ENCODE measurements at places on chromosomes 7 and 10.

GRCh38 chr10:128398999-128399398 is 272.8 kb upstream of the MKI67 start:
- no peak for DNase-seq

DNA sequence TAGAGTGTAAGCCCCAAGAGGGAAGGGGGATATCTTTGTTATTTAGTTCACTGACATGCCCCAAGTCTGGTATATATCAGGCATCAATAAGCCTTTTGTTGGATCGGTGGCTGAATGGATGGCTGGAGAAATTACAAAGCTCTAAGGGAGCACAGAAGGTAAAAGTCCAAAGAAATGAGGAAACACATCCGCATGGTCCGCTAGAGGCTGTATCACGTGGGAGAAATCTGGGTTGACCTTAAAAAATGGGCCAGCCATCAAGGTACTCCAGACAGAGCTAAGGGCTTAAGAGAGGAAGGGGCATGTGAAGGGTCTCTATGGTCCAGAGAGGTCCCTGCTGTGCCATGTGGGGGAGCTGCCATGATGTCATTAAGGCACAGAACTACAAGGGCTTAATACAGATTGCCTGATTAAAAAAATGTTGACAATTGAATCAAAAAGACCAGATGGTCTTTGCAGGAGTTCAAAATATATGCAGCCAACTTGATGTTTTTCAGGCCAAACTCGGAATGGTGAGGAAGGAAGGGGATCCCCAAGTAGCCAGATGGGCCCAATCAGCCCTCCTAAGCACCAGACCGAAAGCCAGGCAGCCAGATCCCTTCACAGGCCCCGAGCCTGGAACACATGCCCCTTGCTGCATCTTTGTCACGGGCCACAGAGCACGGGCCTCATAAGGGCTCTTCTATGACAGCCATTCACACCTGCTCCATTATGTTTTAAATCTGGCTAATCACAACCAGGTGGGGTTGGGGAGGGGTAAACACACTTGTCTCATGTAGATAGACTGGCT is 31.9 kb downstream of the SCRN1 start:
- no peak for DNase-seq

DNA sequence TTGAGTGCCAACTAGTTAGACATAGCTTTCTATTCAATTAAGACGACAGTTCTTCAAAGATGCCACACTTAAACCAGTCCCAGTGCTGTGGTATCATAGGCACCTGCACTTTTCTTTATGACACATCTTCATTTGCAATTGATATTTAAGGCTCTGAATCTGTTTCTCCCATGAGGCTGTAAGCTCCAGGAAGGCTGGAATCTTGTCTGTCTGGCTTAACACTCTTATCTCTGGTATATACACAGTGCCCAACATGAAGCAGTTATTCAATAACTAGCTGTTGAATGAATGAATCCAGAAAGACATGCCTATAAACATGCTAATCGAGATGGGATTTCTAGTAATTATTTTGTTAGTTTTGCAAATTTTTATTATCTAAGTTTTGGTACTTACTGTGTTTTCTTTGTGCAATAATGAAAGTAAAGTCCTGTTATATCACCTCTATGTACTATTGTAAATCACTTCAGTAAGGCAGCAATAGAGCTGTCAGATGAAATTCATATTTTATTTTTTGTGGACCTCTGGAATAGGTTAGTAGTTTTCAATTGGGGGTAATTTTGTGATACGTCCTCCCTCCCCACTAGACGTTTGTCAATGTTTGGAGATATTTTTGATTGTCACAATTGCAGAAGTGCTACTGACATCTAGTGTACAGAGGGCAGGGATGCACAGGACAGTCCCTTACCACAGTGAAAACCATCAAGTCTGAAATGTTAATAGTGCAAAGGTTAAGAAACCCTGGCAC is 51.3 kb upstream of the STEAP4 start:
- peak; percentile 9 for DNase-seq

DNA sequence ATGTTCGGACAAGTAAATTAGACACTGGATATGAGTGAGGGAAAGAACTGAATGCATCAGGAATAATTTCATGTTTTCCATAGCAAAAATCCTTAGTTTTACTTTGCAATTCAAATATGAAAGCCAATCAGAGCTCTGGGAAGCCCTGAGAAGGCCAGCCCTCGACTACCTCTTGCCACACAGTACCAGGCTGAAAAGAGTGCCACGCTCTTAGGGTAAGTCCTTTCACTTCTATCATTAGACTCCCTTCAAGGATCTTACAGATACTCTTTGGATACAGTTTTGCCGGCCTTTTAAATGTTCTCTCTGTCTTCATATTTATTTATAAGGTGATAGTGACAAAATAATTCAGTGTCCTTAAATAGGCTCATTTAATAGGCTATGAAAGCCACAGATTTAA is 1.9 kb downstream of the COBL start:
- no peak for DNase-seq

DNA sequence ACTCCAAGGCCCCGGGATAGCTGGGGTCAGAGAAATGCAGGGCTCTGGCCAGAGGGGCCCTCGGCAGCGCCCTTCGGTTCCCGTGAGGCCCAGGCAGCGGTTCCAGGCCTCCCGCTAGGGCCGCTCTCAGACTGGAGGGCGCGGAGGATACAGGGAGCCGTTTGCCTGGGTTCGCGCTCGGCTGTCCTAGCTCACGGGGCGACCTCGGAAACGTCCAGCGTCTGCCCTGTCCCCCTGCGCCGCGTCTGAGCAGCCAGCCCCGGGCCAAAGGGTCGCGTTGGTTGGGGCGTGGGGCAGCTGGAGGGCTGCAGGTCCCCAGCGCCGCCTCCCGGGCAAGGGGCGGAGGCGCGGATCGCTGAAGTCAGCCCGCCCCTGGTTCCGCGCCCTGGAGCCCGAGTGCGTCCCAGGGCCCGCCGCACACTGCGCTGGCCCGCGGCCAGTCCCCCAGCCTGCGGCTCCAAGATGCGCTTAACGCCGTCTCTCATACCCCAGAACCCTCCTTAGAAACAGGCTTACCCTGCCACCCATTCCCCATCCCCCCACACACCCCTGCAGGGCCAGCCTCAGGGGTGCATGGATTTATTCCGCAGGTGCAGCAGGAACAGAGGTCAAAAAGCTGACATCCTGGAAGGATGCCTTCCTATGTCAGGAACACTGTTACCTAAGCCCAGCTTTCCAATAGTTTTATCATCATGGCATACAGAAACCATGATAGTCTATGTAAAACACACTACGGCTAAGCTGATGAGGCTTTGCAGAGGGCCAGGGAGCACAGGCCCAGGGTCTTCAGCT is 22.1 kb upstream of the OPN4 start:
- DNase-seq, result peak; percentile 79

DNA sequence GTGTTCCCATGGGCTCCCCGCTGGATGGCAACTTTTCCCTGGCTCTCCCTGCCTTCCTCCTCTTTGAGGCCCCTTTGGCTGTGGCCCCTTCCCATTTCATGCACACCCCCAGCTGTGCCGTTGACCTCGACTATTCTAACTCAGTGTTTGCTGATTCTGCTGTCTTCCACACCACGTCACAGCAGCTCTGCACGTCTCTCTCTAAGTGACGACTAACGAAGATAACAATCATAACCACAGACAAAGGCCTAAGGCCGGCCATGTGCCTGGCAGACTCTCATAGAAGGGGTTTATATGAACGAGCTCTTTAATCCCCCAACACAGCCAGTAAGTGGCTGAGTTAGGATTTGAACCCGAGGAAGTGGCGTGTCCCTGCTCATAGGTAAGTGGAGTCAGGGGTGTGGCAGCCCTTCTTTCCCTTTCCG is 151.5 kb upstream of the SHH start:
- DNase-seq, result no peak

DNA sequence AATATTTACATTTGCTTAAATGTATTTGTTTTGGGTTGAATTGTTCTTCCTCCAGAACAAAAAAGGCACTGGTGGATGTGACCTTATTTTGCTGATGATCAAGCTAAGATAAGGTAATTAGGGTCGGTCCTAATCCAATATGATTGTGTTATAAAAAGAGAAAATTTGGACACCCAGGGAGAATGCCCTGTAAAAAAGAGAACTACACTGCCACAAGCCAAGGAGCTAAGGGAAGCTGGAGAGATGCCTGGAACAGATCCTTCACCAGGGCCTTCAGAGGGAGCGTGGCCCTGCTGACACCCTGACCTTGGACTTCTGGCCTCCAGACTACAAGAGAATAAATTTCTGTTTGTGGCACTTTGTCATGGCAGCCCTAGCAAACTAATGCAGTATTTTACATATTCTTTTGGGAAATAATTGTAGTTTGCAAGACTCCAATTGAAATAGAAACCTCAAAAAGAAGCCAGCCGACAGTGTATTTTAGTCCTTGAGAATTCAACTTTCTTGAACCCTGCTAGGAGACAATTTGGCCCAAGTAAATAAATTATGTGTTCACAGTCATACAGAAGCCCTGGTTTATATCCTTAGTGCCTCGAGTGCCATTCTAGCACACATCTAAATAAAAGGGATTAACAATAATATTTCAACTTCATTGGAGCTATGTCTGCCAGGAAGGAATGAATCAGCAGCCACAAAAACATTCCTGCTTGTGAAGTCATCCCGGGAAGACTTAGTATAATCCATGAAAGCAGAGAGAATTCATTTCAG is 164.6 kb downstream of the PKD1L1 start:
- peak; percentile 62 for DNase-seq

- no peak for DNase-seq
Observed at GRCh38 chr7:36283181-36283580, 106.5 kb upstream of the ANLN start.

GRCh38 chr10:12594448-12594944 is 245.1 kb downstream of the CAMK1D start:
- no peak for DNase-seq

GRCh38 chr10:33234831-33235237 is 99.6 kb downstream of the NRP1 start:
- peak; percentile 41 for DNase-seq

GRCh38 chr7:1062296-1063294 is 18.2 kb downstream of the GPR146 start:
- DNase-seq, result no peak

GRCh38 chr10:58087896-58088295 is 179.8 kb downstream of the IPMK start:
- no peak for DNase-seq

- DNase-seq, result peak; percentile 94
Observed at GRCh38 chr10:70673043-70673928, 980 bp downstream of the ADAMTS14 start.

DNA sequence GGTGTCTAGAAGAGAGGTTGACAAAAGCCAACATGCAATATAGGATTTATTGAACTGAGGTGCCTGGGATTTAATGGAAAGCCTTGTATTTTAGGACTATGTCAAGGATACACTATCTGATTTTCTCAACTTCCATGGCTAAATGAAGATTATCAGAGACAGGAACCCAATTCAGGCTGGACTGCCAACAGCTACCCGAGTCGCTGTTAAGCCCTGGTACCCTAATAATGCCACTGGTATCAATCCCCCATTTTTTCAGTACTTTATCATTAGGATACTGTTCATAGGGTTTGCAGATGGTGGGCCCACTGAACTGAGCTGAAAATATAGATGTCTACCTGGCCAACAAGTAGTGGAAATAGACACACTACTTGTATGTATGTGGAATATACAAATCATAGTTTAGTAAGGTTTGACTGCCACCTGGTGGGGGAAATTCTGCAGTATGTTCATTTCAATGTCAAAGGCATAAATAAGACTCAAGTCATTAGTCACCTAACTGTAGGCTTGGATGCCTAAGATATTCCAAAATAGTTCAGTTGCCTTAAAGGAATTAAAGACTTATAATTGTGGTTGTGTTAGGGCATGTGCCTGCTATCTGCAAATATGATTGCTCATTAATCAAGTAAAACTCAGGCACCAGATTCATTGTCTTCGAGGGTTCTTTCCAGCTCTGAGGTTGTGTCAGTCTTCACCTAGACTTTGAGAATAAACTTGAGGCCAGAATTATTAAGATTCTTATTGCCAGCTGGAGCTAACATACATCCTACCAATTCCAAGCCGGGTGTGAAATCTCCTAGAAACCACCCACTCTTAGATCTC is 34.1 kb upstream of the NOBOX start:
- peak; percentile 56 for DNase-seq

DNA sequence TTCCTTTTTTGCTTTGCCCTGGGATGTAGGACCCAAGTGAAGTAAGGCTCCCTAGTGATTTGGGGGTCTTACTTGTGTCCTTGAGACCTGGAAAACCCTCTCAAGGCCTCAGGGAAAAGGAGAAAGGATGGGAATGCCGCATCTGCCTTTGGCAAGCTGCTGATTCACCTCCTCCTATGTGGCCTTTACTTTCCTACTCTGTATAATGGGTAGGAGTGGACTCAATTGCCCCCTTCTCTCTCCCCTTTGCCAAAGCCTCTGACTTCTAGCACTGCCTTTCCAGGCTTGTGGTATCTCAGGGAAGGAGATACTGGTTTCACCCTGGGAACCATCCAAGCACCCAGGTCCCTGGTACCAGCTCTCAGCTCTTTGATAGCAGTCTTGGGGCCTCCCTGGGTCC is 35.4 kb downstream of the UNC5B start:
- no peak for DNase-seq

DNA sequence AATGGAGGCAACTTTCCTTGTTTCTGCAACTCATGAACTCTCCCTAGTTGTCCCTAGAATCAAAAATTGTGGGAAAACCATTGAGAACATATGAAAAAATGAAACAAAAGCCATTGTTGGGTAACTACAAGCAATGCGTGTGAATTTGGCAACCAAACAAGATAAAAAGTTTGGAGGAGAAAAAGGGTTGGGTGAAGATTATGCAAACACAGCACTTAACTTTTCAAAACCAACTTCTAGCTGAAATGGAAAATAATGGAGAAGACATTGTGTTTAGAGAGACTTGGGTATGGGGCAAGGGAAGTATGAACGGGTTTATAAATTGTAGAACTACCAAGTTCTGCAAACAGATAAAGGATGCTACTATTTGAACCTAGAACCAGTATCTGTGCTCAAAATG is 89.0 kb upstream of the SVIL start:
- no peak for DNase-seq

GRCh38 chr7:91201442-91202113 is 62.7 kb upstream of the FZD1 start:
- no peak for DNase-seq

- DNase-seq, result no peak
Observed at GRCh38 chr10:71248210-71248609, 35.8 kb downstream of the UNC5B start.

Data from AG20443 (cell line).